ENCODE measurements at places on chromosomes 7 and 10.

GRCh38 chr10:91006001-91006751 lies 85.3 kb upstream of the ANKRD1 start:
- peak; percentile 68 for DNase-seq

GRCh38 chr10:59805014-59805413 lies 51.8 kb upstream of the MRLN start:
- DNase-seq, result no peak

- DNase-seq, result no peak
Observed at GRCh38 chr7:457814-458510, 61.7 kb downstream of the PDGFA start.

DNA sequence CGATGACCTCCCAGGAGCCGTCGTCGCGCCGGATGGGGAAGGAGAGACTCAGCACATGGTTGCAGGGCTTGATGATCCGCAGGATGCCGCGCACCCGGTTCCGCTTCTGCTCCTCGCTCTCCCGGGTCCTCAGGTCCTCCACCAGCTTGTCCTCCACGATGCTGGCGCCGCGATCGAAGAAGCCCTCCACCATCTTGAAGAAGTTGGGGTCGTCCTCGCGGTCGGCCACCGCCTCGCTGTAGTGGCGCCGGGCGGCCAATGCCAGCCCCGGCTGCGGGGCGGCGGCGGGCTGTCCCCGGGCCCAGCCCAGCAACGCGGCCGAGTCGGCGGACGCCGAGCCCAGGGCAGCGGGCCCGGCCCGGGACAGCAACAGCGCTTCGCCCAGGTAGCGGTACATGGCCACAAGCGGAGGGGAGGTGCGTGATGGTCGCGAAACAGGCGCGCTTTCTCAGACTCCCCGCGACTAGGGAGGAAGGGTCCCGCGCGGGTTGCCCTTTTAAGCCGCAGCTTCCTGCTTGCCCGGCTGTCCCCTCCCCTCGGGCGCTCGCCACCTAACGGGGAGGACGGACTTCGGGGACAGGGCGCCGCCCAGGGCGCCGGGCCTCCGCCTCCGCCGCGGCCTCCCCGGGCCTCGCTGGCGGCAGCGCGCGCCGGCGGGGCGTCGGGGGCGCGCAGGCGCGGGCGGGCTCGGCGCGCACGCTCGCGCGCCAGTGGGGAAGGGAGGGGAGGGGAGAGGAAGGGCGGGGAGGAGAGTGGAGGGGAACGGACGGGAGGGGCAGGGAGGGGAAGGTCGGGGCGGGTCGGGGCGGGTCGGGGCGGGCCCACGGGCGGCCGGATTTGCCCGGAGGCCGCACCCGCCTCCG lies at the start of the genes GLUD1 and SHLD2:
TSS of gene GLUD1 (minus strand) at position 471 of the 863 bp plus-strand sequence. CDS start at position 397, 74 bp downstream.
TSS of gene SHLD2 (plus strand) at position 834 of the 863 bp plus-strand sequence. CDS start 56,149 bp downstream, outside the sequence.
- peak; percentile 79 for DNase-seq

DNA sequence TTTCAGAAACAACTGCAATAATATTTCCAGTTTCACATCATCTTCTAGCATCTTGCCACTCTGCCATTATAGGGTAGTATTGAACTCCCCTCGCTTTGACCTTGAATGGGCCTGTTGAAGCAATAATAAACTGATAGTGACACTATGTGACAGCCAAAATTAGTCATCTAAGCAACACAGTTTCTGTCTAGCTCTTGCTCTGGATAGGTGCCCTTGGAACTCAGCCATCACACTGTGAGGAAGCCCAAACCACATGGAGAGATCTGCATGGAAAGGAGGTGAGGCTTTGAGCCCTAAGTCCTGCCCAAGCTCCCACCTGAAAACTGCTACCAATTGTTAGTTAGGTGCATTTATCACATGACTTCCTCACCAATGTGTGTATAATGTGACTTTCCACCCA lies 18.1 kb upstream of the KCND2 start:
- no peak for DNase-seq

- no peak for DNase-seq
Observed at GRCh38 chr7:631964-632830, 94.3 kb upstream of the DNAAF5 start.

- DNase-seq, result peak; percentile 56
Observed at GRCh38 chr7:116671681-116672595, at the start of gene MET. Gene MET (plus strand): TSS chr7:116672196. CDS start chr7:116699085, 26,889 bp downstream.

DNA sequence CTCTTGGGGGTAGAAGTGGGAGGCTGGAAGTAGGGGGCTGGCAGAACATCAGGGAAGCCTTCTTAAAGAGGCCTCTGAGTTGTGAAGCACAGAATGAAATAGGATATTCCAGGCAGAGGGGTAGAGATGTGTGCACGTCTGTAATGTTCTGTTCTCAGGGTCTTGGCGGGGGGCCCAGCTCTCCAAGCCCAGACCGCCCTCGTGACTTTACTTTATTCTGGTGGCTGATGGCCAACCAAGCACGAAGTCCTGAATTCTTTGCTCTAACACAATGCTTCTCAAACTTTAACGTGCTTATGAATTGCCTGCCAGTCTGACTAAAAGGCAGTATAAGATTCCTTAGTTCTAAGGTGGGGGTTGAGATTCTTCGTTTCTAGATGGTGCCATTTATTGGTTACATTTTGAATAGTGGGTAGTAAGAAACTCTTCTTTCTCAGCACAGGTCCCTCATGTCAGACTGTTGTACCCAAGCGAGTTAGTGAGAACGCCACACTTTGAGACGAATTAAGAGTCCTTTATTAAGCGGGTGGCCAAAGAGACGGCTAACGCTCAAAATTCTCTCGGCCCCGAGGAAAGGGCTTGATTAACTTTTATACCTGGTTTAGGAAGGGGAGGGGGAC lies 8.2 kb downstream of the PRXL2A start:
- no peak for DNase-seq

DNA sequence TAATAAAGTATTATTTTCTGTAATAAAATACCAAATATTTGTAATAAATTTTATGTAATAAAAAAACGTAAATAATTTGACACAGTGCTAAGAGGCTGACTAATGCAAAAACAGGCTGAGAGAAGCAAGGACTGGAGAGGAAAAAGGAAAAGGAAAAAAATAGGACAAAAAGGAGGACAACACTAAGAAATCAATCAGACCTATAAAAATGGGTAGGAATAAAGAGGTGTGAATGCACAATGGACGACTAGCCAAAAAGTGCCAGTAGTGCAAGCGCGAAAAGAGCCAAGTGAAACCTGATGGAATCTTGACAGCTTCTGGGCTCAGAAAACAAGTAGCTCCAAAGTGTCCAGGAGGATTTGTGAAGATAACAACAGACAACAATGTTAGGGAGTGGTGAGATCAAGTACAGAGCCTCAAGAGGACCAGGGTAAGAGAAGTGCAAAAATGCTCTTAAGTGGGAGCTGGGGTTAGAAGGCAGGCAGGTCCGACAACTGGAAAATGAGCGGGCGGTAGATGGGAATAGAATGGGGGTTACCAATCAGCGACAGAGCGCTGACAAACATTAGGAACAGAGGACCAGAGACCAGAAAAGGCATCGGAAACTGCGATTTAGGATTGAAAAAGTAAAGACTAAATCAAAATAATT lies 1.2 kb downstream of the BRAF start:
- DNase-seq, result no peak

GRCh38 chr7:66142996-66143395 lies 28.3 kb downstream of the CRCP start:
- DNase-seq, result no peak

GRCh38 chr7:103894656-103895596 lies 94.5 kb downstream of the RELN start:
- no peak for DNase-seq

DNA sequence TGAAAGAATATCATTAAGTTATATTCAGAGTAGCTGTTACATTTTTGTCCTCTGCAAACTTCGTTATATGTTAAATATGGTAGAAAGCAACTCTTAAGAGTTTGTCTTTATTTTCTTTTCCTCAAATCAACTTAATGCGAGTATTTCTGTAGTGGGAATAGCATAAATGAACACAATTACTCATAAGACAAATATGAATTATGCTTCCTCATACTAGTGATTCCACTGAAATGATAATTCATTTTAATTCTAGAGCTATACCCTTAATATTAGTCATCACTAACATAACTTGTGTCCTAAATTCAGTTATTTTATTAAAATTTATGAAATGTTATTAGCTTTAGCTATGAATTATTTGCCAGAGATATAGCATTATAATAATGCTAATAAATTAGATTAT lies 820.6 kb upstream of the KCND2 start:
- DNase-seq, result no peak

DNA sequence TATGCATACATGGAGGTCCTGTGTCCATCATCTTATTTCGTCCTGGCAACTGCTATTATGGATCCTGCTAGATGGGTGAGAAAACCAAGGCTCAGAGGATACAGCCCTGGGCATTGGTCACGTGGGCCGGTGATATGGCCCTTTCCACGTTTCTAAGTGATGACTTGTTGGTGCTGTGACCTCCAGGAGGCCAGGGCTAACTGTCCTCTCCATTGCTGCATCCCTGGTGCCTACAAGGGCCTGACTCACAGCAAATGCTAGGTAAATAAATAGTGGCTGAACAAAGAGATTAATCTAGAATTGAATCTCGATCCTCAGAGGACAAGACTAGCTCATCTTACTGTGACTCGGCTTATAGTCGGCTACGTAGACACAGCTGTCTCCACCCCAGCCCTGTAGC lies 78.6 kb downstream of the FAM53B start:
- DNase-seq, result no peak

DNA sequence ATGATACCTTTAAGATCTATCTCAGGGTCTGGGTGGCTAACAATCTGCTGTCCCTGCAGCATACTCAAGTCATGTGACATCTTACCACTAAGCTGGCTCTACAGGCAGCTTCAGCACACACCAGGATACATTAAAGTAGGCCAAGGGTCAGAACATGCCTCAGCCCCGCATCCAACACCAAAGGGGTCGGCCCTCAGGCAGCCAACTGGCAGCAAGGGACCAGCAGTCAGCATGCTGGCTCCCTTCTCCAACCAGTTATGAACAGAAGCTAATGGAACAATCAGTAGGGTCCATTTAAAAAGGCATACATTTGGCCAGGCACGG lies 37.1 kb downstream of the FAM53B start:
- no peak for DNase-seq

DNA sequence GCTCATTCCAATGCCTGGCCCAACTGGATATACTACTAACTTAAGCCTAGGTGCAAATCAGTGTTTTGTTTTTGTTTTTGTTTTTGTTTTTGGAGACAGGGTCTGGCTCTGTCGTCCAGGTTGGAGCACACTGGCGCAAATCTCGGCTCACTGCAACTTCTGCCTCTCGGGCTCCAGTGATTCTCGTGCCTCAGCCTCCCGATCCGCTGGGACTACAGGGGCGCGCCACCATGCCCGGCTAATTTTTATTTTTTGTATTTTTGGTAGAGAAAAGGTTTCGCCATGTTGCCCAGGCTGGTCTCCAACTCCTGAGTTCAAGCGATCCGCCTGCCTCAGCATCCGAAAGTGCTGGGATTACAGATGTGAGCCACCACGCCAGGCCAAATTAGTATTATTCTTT lies 1.6 kb downstream of the PPP3CB start:
- DNase-seq, result no peak

DNA sequence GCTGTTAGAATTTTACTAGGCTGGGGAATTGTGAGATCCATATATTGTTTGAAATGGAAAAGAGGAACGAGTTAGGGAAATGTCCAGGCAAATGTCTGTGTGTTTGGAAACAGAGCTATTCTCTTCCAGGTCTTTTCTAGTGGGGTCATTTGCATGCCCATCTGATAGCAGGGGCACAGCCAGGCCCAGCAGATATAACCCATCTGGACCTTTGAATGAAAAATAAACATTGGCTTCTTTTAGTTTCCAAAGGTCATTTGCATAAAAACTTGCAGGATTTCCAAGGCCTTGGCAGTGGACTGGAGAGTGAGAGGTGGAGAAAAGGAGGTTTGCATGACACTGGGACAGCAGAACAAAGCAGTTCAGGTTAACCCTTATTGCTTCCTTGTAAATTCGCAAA lies 188.0 kb upstream of the GPR26 start:
- no peak for DNase-seq

- no peak for DNase-seq
Observed at GRCh38 chr10:28806951-28807759, 129.8 kb downstream of the BAMBI start.

DNA sequence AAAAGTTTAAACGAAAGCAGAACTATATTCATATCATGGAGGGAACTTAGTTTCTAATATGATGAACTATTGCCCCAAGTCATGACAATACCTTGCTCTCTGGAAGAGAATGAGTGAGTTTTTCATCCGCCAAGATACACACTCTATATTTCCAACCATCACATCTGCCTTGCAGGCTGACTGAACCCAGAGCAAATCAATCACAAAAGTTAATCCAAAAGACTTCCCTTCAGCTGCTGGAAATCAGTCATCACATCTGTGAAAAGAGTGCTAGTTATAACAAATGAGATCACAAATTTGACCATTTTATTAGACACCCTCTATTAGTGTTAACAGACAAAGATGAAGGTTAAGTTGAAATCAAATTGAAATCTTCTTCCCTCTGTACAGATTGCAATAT lies 261.7 kb upstream of the PRKCQ start:
- no peak for DNase-seq

DNA sequence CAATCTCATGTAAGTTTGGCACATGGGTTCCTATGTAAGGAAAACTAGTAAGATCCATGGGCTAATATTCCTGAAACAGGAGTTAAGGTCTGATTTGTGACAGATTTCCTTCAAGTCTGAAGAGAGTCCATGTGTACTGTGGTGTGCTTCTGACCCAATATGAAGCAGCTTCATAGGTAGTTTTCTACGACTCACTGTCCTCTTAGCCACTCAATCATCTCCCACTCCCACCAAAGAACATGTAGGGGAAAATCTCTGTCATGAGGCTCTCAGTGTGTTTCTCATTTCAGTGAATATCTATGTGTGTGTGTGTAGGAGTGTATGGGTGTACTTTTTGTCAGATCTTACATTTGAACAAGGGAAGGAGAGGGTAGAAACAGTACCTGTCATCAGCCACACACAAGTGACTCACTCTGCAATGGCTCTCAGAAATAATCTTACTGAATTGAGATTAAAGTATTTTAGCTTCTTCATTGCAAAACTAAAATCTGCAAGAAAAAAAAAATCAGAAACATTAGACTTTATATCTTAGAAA lies 31.1 kb downstream of the RELN start:
- no peak for DNase-seq

GRCh38 chr7:5500056-5500776 lies 76.6 kb upstream of the TNRC18 start:
- no peak for DNase-seq

DNA sequence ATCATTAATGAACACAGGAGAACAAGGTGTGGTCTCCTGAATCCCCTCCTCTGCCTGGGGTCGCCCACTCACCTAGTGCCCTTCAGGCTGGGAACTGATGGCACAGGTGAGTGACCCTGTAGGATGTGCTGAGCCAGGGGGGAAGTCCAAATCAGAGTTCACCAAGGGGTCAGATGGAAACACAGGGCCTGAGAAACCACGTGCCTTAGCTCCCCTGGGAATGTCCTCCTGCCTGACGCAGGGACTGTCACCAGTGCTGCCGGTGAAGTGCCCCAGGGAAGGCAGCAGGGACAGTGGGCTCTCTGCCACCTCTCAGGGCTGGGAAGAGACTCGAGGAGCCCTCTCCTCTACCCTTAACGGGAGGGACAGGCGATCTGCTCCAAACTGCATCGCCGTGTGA lies 5.8 kb upstream of the PYROXD2 start:
- DNase-seq, result no peak

DNA sequence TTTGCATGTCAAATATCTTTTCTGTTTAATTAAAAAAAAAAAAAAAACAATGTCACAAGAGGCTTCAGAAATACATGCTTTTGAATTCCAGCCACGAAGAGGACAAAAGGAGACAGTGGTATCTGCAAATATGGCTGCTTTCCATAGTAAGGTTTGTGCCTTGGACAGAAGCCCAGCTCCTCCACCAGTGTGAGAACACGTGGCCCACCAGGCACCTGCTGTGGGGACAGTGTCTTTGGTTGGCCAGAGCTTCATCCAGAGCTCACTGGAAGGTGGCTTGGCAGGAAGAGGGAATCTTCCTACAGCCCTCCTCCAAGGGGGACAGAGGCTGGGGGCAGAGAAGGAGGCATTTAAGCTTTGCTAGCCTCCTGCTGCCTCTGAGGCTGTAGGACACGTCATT lies 144.6 kb downstream of the GLCCI1 start:
- DNase-seq, result no peak

Data from DMS153 (cell line).